Activated effector memory CD4-positive, alpha-beta T cell treated with Interleukin-2 at 50 U/mL for 16 hours (primary cell): ENCODE measurements at places on chromosomes 12 and 14.

DNA sequence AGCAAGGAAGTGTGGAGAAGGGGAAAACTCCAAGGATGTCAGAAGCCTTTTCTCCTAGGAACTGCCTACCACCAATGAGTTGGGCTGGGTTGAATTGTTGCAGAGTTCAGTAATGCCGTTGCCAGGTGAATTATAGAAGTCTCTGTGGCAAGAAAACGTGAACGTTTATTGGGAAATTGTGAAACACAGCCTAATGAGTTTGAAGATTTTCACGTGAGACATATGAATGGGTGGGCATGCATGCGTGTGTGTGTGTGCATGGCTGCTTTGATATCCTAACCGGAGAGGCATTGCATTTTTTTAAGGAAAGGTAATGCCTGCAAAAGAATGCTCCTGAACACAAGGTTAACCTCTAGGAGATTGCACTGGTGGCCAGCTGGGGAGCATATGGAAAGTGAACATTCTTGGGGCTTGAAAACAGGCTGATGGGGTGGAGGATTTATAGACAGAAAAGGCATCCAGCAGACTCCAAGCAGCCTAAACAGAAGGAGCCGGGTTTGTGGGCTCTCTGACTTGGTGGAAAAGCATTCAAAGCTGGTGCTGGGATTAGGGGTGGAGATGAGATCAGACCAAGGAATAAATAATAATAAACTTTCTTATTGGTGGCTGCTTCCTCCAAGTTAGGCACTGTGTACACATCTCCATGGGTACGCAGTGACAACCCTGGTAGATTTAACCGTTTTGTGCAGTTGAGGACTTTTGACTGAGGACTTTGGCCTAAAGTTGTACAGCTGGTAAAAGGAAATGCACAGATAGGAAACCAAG, 67.8 kb downstream of the NTF3 start:
- no peak for DNase-seq

GRCh38 chr14:92040431-92041051, 682 bp upstream of the TRIP11 start:
- DNase-seq, result no peak

DNA sequence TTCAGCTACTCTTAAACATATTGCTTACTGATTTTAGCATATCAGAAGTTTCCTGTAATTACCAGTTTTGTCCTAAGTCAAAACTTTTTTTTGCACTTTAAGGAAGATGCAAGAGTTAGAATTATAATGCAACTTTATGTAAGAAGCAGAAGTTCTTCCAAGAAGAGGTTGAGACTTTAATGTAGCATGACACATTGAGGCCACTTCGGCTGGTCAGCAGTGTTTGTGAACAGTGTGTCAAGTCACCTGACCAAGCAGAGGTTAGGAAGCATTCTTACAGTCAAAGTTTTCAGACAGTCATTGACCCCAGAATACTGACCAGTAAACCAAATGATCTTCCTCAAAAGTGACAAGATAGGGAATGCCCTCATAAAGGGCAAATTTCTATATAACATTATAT, 15.2 kb downstream of the FGFR1OP2 start:
- no peak for DNase-seq

- no peak for DNase-seq
These were observed 8.7 kb upstream of the INHBE start for GRCh38 chr12:57446292-57446960.

DNA sequence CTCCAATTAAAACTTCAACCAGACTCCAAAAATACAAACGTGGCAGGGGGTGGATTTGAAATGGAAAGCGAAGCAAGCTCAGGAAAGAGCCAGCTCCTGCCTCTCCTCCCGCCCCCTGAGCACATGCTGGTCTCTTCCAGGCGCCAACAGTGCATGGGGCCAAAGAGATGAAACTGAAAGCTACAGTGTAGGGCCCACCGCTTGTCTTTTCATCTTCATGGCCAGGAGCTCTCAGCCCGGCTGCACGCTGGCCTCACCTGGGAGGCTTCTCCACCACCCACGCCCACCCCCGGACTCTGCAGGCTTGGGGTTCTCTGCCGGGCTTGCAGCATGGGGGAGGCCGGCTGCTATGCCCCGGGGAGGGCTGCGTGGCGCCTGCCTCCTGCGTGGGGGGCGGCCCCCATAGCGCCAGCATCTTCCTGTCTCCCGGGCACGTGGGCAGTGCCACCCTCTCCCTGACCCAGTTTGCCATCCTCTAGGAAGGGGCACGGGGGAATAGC, 2.0 kb downstream of the RIMBP2 start:
- DNase-seq, result no peak
